Esophagus squamous epithelium (tissue), 5 donors: ENCODE measurements at places on chromosomes 2 and 18.

- H3K4me3 ChIP-seq, result no peak overlapping the region
- no peaks in the 10 kb centered on the region for H3K36me3 ChIP-seq
- no peaks in the 10 kb centered on the region for H3K27me3 ChIP-seq
- no peak for DNase-seq
- peak overlapping the region; percentile 92 for H3K27ac ChIP-seq
Measured at GRCh38 chr2:60215386-60215901, 338.0 kb downstream of the BCL11A start.

DNA sequence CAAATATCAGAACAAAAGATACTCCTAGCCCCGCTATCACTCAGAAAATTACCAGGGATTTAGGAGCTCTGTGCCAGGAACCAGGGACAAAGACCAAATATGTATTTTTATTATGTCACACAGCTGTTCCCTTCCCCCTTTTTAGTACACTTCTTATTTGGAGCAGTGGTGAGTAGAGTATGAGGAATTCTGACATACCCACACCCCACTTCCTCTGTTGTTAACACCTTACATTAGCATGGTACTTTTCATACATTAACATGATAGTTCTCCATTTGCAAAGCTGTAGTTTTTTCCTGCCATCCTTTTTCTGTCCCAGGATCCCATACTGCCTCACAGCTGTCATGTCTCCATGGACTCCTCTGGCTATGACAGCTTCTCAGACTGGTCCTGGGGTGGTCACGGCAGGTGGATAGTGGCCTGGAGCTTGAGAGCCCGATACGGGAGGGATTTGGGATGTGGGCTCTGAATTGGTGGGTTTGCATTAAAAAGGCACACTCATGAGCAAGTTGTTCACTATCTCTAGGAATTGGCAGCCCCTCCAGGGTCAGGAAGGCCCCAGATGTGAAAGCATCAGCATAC lies 100.2 kb downstream of the SH3RF3 start:
- H3K27ac ChIP-seq, result no peak overlapping the region
- no peaks in the 10 kb centered on the region for H3K36me3 ChIP-seq
- H3K4me3 ChIP-seq, result no peak overlapping the region
- DNase-seq, result no peak
- H3K4me1 ChIP-seq, result peaks cover 3% of the 10 kb centered on the region

GRCh38 chr2:54482715-54483114 lies 26.6 kb downstream of the SPTBN1 start:
- H3K4me3 ChIP-seq, result no peak overlapping the region
- peak overlapping the region; percentile 45 for H3K27ac ChIP-seq
- H3K36me3 ChIP-seq, result no peaks in the 10 kb centered on the region
- no peak for DNase-seq

GRCh38 chr2:28683100-28683706 lies 68.4 kb upstream of the PPP1CB start:
- peaks cover 22% of the 10 kb centered on the region for H3K4me1 ChIP-seq
- no peak overlapping the region for H3K4me3 ChIP-seq
- H3K36me3 ChIP-seq, result no peaks in the 10 kb centered on the region
- no peak for DNase-seq
- no peaks in the 10 kb centered on the region for H3K27me3 ChIP-seq

DNA sequence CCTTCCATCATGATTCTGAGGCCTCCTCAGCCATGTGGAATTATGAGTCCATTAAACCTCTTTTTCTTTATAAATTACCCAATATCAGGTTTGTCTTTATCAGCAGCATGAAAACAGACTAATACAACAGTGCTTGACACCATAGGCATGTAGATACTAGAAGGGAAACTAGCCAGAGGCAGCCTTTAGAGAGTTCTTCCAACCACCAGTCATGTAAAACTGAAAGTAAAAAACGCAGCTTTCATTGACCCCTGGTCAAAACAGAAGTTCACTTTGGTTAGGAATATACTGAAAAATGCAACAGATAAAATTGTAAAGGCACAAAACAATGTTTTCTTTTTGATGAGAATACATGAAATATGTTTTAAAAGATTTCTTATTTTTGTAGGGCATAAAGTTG lies 122.8 kb upstream of the L3MBTL4 start:
- DNase-seq, result no peak
- H3K36me3 ChIP-seq, result no peaks in the 10 kb centered on the region
- H3K4me3 ChIP-seq, result no peak overlapping the region
- no peaks in the 10 kb centered on the region for H3K4me1 ChIP-seq
- no peak overlapping the region for H3K27ac ChIP-seq

DNA sequence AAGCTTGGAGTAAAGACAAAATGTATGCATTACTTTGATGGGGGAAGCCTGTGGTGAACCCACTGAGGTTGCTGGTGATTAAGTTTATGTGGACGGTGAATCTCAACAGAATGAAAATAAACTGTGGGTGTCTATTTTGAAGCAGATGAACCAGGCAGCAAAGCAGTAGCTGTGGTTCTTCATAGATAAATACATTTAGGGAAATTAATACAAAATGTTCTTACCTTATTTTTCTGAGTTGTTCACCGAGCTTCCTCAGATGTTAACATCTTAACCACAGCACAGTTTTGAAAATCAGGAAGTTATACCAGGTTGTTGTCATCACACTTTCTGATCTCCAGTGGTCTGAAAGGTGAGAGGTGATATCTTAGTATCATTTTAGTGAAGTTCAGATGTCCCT lies 53.9 kb downstream of the NCK2 start:
- no peaks in the 10 kb centered on the region for H3K27me3 ChIP-seq
- H3K27ac ChIP-seq, result peak overlapping the region; percentile 87
- H3K4me3 ChIP-seq, result no peak overlapping the region
- peaks cover 72% of the 10 kb centered on the region for H3K4me1 ChIP-seq
- no peak for DNase-seq
- no peaks in the 10 kb centered on the region for H3K36me3 ChIP-seq

DNA sequence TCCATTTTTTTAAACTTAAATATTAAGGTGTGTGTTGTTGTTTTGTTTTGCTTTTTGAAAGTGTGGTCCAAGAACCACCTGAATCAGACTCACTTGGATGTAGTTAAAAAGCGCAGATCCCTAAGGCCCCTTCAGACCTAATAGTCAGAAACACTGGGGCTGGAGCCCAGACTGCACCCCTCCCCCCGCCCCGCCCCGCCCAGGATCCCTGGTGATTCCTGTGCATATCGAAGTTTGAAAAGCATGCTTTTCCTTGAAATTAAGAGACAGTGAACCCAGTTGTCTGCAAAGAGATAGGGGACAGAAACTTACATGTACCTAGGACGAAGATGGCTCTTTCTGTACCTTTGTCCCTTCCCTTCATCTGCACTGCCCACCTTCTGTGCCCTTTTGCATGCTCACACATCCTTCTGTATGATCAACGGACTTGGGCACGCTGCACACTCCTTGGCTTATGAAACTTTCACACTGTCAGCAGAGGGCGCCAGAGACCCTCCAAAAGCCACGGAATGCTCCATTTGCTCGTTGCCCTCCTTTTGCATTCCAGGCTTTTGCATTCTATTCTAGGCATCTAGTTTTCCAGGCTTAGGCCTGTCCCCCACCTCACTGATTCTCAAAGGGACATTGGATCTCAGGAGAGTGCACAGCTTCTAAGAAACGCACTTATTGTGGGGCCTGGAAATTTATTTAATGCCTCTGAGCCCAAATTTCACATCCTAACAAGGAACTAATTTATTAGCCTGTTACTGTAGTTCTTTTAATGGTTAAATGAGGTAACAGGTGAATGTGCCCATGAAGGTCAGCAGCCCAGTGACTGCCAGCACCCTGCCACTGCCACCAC lies 32.8 kb upstream of the SLC14A1 start:
- no peak overlapping the region for H3K27ac ChIP-seq
- no peaks in the 10 kb centered on the region for H3K4me1 ChIP-seq
- no peak overlapping the region for H3K4me3 ChIP-seq
- peak; percentile 2 for DNase-seq
- peaks cover 54% of the 10 kb centered on the region for H3K27me3 ChIP-seq
- no peaks in the 10 kb centered on the region for H3K36me3 ChIP-seq

DNA sequence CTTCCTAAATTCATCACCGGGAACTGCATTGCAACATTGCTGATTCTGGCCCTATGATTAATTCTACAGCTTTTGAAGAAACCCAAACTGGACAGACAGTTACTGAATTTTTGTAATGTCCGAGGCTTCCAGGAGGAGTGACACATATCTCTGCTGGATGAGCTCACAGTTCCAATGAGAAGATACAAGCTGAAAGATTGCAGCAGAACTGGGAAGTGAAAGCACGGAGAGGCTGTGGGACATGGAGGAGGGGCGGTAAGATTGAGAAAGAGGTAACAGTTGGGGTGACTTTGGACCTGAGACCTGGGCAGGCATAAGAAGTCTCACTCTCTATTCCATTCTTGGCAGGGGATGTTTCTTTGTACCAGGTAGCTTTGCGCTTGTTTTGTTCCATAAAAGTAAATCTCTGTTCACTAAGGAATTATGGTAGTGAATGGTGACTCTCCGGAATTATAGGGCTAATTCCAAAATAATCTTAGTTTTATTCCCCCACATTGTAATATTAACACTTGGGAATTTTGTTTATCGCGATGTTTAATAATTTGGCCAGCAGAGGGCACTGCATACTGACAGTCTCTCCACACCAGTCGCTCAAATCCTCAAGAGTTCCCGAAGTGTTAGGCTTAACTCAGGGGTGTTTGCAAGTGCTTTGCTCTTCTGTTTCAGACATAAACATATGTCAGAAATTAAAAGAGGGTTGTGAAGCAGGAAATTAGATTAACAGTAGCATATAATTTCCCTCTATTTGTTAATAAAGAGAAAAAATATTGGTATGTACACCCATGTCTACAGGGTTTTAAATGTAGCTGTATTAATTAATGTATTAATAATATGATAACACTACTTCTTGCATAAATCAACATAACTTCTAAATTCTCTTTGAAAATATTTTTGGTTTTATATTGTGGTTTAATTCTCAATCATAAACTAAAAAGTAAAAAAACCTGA lies 201.4 kb downstream of the SOCS6 start:
- no peak overlapping the region for H3K27ac ChIP-seq
- H3K4me1 ChIP-seq, result no peaks in the 10 kb centered on the region
- no peak overlapping the region for H3K4me3 ChIP-seq

GRCh38 chr2:69200107-69200520 lies 186.9 kb downstream of the GFPT1 start:
- no peaks in the 10 kb centered on the region for H3K36me3 ChIP-seq
- H3K4me1 ChIP-seq, result peaks cover 38% of the 10 kb centered on the region
- no peaks in the 10 kb centered on the region for H3K27me3 ChIP-seq
- no peak overlapping the region for H3K4me3 ChIP-seq
- no peak for DNase-seq
- peak overlapping the region; percentile 40 for H3K27ac ChIP-seq

- H3K36me3 ChIP-seq, result no peaks in the 10 kb centered on the region
- H3K27ac ChIP-seq, result no peak overlapping the region
- no peaks in the 10 kb centered on the region for H3K4me1 ChIP-seq
Measured at GRCh38 chr18:55845221-55845620, 257.2 kb upstream of the TCF4 start.

DNA sequence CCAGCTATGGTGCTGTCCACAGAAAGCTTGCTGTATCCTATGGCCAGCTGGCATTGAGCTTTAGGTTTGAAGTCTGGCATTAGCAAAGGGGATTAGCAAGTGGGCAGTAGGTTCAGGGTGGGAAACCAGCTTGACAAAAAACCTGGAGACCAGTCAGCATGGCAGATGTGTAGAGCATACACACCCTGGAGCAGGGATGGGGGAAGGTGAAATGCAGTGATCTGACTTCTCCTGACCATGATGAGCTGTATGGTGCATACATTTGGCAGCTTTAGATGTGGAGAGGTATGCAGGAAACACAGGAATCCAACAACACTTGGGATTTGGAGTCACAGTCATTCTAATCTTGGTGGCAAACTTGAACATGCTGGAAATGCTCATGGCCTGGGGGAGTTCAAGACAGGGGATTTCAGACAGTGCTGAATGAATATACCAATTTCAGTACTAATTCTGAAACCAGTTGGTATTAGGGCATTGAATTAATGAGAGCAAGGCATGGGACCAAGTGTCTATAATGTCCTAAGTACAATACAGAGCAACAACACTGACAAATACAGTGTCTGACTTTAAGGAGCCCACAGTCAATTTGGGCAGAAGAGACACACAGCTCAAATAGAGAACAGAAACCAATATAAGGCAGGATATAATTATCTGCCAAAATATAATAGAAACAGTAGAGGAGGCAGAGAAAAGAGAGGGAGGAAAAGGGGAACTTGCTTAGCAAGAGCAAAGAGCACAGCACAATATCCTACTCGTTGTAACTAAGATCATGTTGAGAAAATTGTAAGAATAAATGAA lies 11.8 kb downstream of the ARHGAP15 start:
- H3K4me3 ChIP-seq, result no peak overlapping the region
- no peak overlapping the region for H3K27ac ChIP-seq
- no peaks in the 10 kb centered on the region for H3K27me3 ChIP-seq
- no peaks in the 10 kb centered on the region for H3K36me3 ChIP-seq

- DNase-seq, result no peak
- H3K27me3 ChIP-seq, result no peaks in the 10 kb centered on the region
- no peaks in the 10 kb centered on the region for H3K36me3 ChIP-seq
- no peak overlapping the region for H3K4me3 ChIP-seq
Measured at GRCh38 chr2:149075105-149075504, 36.6 kb downstream of the LYPD6B start.

DNA sequence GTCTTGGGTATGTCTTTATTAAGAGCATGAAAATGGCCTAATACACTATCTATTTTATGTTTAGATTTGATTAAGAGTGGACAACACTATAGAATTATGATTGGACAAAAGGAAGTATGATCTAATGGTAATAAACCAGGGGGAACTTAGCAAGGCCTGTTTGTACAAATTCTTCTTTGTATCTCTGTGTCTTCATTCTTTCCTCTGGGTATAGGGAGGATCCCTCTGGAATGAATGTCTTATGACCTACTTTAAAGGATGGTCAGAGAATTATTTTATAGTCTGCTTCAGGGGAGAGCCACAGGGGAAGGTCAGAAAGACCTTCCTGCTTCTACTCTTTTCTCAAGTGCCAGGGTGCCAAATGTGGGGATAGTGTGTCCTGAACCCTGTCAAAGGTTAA lies 42.8 kb upstream of the FANCL start:
- no peak overlapping the region for H3K27ac ChIP-seq
- DNase-seq, result no peak
- H3K36me3 ChIP-seq, result no peaks in the 10 kb centered on the region
- no peaks in the 10 kb centered on the region for H3K4me1 ChIP-seq

GRCh38 chr2:203908797-203909185 lies 27.8 kb upstream of the ICOS start:
- no peaks in the 10 kb centered on the region for H3K36me3 ChIP-seq
- H3K4me1 ChIP-seq, result no peaks in the 10 kb centered on the region
- no peaks in the 10 kb centered on the region for H3K27me3 ChIP-seq
- H3K27ac ChIP-seq, result no peak overlapping the region
- no peak for DNase-seq

GRCh38 chr2:45636008-45636407 lies 15.5 kb upstream of the PRKCE start:
- no peaks in the 10 kb centered on the region for H3K27me3 ChIP-seq
- DNase-seq, result no peak
- H3K4me3 ChIP-seq, result no peak overlapping the region

GRCh38 chr2:98730053-98730706 lies 752 bp downstream of the MGAT4A start:
- no peaks in the 10 kb centered on the region for H3K4me1 ChIP-seq
- H3K27me3 ChIP-seq, result no peaks in the 10 kb centered on the region
- peak overlapping the region; percentile 63 for H3K27ac ChIP-seq
- H3K36me3 ChIP-seq, result no peaks in the 10 kb centered on the region
- H3K4me3 ChIP-seq, result peak overlapping the region; percentile 68
